Smooth muscle cell of trachea (primary cell): ENCODE measurements at places on chromosomes 3 and 15. TPM values are rescaled to one million over a fixed set of nuclear protein-coding genes. Genes with fewer than 3 reads are reported as not detected.

Gene TM4SF1
- 140 and 347 TPM in 2 replicates for total RNA-seq

Gene ITIH1
- total RNA-seq: not detected in 2 replicates

Gene CACNA2D3
- total RNA-seq: under 0.01 and 0.15 TPM in 2 replicates

Gene ATP13A5
- total RNA-seq: not detected in 2 replicates

Gene CIB1
- total RNA-seq: 28.9 and 31.9 TPM in 2 replicates

Gene TMEM207
- total RNA-seq: not detected in 2 replicates

Gene SLC12A1
- total RNA-seq: not detected in 2 replicates

Gene CELF6
- 0.15 and 0.17 TPM in 2 replicates for total RNA-seq

Gene HRG
- not detected in 2 replicates for total RNA-seq

Gene MCTP2
- 18.9 and 19.6 TPM in 2 replicates for total RNA-seq

Gene STRIT1
- not detected in 2 replicates for total RNA-seq

Gene CX3CR1
- total RNA-seq: not detected in 2 replicates
